ENCODE measurements at places on chromosomes 2 and 18.

DNA sequence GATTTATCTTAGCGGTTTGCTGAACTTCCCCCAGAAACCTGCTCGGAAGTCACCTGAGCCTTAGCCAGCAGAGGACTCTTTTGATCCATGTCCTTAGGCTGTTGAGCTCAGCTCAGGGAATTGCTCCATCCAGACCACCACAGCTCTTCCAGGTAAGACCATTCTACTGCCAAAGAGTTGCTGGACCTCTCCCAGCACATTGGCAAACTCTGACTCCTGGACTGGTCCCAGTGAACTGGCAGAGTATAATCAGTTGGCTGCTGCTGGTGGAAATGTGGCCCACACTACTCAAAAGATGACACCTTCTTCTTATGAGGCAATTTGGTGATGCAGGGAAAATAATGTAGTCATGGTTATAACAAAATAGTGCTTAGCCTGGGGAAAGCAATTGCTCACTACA lies 308.8 kb upstream of the FIGN start:
- H3K4me1 ChIP-seq, result no peaks in the 10 kb centered on the region
- H3K27ac ChIP-seq, result no peak overlapping the region
- H3K27me3 ChIP-seq, result no peaks in the 10 kb centered on the region
- H3K4me3 ChIP-seq, result no peak overlapping the region
- no peaks in the 10 kb centered on the region for H3K36me3 ChIP-seq
- DNase-seq, result no peak

- no peaks in the 10 kb centered on the region for H3K36me3 ChIP-seq
- no peaks in the 10 kb centered on the region for H3K27me3 ChIP-seq
- DNase-seq, result no peak
- no peak overlapping the region for H3K27ac ChIP-seq
- H3K4me1 ChIP-seq, result no peaks in the 10 kb centered on the region
These were observed 156.8 kb downstream of the L3MBTL4 start for GRCh38 chr18:6257950-6258349.

GRCh38 chr2:174668075-174668474 lies 70.5 kb upstream of the WIPF1 start:
- DNase-seq, result no peak
- peak overlapping the region; percentile 10 for H3K27ac ChIP-seq
- H3K27me3 ChIP-seq, result no peaks in the 10 kb centered on the region
- H3K4me3 ChIP-seq, result peak overlapping the region; percentile 8
- H3K36me3 ChIP-seq, result peaks cover 11% of the 10 kb centered on the region
- H3K4me1 ChIP-seq, result peaks cover 43% of the 10 kb centered on the region

- no peak overlapping the region for H3K4me3 ChIP-seq
- H3K4me1 ChIP-seq, result no peaks in the 10 kb centered on the region
- H3K36me3 ChIP-seq, result no peaks in the 10 kb centered on the region
- DNase-seq, result no peak
These were observed 494.1 kb upstream of the SLC39A10 start for GRCh38 chr2:195162918-195163317.

DNA sequence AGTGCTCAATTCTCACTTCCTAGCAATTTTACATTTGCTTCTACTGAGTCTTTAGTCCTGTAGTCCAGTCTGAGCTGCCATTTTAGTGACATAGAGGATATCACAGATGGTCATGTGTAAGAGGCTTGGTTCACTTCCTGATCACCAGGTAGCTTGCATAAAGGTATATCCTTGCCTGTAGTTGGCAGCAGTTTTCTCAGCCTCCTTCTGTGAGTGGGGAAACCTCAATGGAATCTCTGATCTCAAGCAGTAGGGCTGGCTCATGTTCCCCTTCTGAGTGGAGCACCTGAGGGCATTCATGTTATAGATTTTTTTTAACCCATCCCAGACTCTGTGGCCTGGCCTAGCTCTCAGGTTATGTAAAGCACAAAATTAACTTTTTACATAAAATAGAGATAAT lies 278.4 kb downstream of the RDH14 start:
- no peak overlapping the region for H3K27ac ChIP-seq
- DNase-seq, result no peak
- H3K4me1 ChIP-seq, result no peaks in the 10 kb centered on the region
- H3K4me3 ChIP-seq, result no peak overlapping the region
- H3K27me3 ChIP-seq, result no peaks in the 10 kb centered on the region

GRCh38 chr18:21463718-21464117 lies 136.8 kb downstream of the ESCO1 start:
- no peaks in the 10 kb centered on the region for H3K4me1 ChIP-seq
- no peak overlapping the region for H3K27ac ChIP-seq
- H3K4me3 ChIP-seq, result no peak overlapping the region
- no peak for DNase-seq
- peaks cover 22% of the 10 kb centered on the region for H3K27me3 ChIP-seq

DNA sequence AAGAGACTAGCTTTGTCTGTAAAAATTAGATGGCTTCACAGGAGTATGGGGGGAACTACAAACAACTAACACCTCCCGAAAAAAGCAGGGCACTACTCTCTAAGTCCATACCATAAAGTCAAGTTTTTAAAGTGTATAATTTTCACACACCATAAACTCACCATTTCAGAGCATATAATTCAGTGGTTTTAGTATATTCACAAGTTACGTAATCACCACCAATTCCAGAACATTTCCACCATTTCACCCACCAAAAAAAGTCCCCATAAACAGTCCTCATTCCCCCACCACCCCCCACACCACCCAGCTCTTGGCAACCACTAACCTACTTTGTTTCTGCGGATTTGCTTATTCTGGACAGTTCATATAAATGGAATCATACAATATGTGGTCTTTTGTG lies 33.8 kb downstream of the CFAP36 start:
- H3K27ac ChIP-seq, result no peak overlapping the region
- no peak overlapping the region for H3K4me3 ChIP-seq
- no peak for DNase-seq
- H3K36me3 ChIP-seq, result peaks cover 27% of the 10 kb centered on the region

DNA sequence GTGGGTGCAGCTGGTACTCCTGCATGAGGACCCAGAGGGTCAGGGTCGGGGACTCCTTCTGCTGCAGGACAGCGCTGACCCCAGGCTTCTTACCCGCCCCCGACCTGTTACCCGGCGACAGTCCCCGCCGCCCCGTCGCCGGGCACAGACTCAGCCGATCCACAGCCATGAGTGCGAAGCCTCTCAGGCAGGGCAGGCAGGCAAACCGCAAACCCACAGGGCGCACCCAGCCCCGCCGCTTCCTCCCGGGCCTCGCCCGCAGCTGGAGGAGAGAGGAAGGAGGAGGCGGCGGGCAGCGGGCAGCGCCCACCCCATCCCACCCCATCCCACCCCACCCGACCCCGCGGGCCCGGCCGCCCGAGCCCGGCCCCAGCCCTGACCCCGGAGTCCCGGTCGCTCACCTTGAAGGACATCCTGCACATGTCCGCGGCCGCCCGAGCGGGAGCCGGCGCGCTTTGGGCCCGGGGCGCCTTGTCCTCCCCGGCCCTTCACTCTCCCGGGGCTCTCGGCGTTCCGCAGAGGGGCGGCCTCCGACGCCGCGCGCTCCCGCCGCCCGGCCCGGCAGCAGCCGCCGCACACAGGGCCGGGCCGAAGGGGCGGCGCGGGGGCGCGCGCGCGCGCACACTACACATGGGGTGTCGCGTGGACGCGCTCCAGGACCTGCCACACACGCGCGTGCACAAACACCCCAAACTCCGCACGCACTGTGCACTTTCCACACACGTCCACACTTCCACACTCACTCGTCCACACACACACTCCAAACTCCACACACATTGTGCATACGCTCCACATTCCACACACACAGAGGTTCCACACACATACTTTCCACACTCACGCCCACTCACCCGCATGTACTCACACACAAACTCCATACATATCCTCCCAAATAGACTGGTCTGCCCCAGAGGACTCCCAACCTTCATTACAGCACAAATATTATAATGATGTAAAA lies at the start of gene ANKRD29:
TSS of gene ANKRD29 (minus strand) at position 603 of the 955 bp plus-strand sequence. CDS start at position 422, 181 bp downstream.
- H3K4me3 ChIP-seq, result peak within 1 kb of the TSS; percentile 90
- peaks cover 20% of the 10 kb centered on the region for H3K4me1 ChIP-seq
- H3K27me3 ChIP-seq, result peaks cover 43% of the 10 kb centered on the region
- H3K27ac ChIP-seq, result peak within 1 kb of the TSS; percentile 53
- H3K36me3 ChIP-seq, result peaks cover 4% of the 10 kb centered on the region

- no peak overlapping the region for H3K27ac ChIP-seq
- DNase-seq, result no peak
- H3K4me3 ChIP-seq, result no peak overlapping the region
These were observed 12.2 kb downstream of the CCDC68 start for GRCh38 chr18:54947091-54947490.

DNA sequence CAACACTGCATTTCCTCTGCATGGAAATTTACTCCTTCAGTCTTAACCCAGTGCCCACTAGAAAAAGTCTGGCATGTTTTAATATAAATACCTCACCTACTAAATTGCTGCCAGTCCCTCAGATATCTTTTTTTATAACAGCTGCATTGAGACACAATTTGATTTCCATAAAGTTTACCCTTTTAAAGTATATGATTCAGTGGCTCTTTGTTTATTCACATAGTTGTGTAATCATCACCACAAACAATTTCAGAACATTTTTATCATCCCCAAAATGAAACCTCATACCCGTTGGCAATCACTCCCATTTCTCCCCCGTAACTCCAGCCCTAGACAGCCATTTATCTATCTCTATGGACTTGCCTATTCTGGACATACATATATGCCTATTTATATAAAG lies 17.0 kb upstream of the FRZB start:
- no peak overlapping the region for H3K27ac ChIP-seq
- H3K27me3 ChIP-seq, result no peaks in the 10 kb centered on the region
- DNase-seq, result no peak

- no peaks in the 10 kb centered on the region for H3K27me3 ChIP-seq
- no peak overlapping the region for H3K4me3 ChIP-seq
- H3K27ac ChIP-seq, result no peak overlapping the region
- DNase-seq, result no peak
These were observed 62.7 kb downstream of the TRAPPC12 start for GRCh38 chr2:3442185-3442584.

Data from activated T-cell treated with anti-CD3 and anti-CD28 coated beads, Interleukin-2, amount 50 U/mL, for 72 hours (primary cell).